ENCODE measurements at places on chromosomes 7 and 10.

DNA sequence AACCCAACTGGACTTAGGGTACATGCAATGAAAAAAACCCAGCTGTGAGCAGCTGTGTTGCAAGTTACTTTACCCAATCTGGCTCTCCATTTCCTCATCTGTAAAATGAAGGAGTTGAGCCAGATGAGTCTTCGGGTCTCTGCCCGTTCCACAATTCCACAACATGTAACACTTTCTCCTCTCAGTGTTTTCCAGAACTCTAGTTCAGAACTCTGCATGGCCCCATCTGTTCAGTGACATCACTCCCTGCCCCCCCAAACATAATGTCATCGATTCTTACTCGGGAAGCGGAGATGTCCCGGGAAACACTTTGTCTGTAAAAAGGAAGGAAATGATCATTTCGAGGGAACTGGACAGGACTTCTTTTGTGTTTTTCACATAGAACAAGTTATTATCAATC, 2.5 kb downstream of the SH3PXD2A start:
- no peak for DNase-seq

GRCh38 chr7:79781716-79782115, 328.2 kb upstream of the MAGI2 start:
- no peak for DNase-seq

GRCh38 chr7:29921404-29922010, 68.1 kb downstream of the SCRN1 start:
- peak; percentile 40 for DNase-seq

- DNase-seq = no peak
These were observed 48.6 kb upstream of the KIF5B start for GRCh38 chr10:32104622-32105509.

DNA sequence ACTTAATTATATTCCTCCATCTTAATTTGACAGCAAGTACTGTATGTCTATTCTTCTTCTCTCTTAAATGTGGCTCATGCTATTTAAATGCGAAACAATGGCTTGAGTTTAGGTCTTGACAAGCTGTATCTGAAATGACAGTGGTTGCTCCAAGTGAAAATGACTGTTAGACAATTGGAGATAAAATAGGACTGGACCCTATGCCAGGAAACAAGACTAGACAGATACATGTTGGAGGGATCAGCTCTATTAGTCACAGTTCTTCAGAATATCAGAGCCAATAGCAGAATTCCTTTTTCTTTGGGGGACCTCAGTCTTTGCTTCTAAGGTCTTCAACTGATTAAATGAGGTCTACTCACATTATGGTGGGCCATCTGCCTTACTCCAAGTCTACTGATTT, 25.8 kb downstream of the KIAA1217 start:
- DNase-seq = no peak

DNA sequence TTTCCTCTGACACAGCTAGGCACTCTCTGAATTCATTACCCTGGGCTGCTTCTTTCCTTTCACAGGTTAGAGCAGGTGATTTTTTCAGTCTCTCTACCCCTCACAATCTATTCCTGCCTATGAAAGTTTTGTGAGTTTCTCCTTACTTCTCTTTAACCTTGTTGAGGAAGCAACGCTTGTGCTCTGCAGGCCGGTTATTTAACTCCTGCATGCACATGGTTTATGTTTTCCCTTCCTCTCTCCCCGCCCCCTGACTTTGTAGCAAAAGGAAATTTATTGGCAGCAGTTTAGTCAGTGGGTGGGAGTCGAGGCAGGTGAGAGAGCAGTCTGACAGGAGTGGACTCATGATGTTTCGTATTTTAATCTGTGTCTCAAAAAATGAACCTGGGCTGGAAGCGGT, 91.9 kb downstream of the CELF2 start:
- no peak for DNase-seq

- DNase-seq = no peak
These were observed 36.8 kb downstream of the RGS10 start for GRCh38 chr10:119505588-119506315.

DNA sequence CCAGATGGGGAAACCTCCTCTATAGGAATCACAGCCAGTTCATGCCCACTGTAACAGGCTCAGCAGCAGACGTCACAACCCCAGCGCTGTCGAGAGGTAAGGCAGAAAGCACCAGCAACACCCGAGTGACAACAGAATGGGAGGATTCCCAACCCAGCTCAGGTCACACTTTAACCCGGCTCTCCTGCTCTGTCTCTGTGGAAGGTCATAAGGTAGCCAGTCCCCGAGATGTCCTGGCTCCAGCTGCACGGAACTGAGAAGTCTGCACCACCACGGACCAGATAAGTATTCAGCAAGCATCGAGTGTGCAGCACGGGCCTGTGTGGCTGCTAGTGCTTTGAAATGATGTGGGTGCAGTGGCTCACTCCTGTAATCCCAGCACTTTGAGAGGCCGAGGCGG, 236.7 kb upstream of the TCERG1L start:
- DNase-seq = no peak

GRCh38 chr7:24134535-24134934, 149.5 kb upstream of the NPY start:
- DNase-seq = no peak

GRCh38 chr10:55500931-55501559, 700.0 kb upstream of the PCDH15 start:
- DNase-seq = no peak

- DNase-seq = no peak
These were observed 233.5 kb downstream of the CUX1 start for GRCh38 chr7:102050864-102051460.

GRCh38 chr10:31209478-31209877, 109.5 kb upstream of the ZEB1 start:
- DNase-seq = no peak

GRCh38 chr10:79442171-79443040, 3.0 kb downstream of the ZCCHC24 start:
- DNase-seq = no peak

- DNase-seq = no peak
These were observed 101.5 kb downstream of the RNF216 start for GRCh38 chr7:5679813-5680473.

Data from upper lobe of left lung (tissue), 6 donors.